ENCODE measurements at places on chromosomes 3 and 15. TPM values are rescaled to one million over a fixed set of nuclear protein-coding genes. Genes with fewer than 3 reads are reported as not detected.

- no peak for DNase-seq
Observed at GRCh38 chr3:93867425-93867824, 106.3 kb downstream of the PROS1 start.

GRCh38 chr3:128482666-128483656, 10.0 kb downstream of the GATA2 start:
- DNase-seq, result no peak

DNA sequence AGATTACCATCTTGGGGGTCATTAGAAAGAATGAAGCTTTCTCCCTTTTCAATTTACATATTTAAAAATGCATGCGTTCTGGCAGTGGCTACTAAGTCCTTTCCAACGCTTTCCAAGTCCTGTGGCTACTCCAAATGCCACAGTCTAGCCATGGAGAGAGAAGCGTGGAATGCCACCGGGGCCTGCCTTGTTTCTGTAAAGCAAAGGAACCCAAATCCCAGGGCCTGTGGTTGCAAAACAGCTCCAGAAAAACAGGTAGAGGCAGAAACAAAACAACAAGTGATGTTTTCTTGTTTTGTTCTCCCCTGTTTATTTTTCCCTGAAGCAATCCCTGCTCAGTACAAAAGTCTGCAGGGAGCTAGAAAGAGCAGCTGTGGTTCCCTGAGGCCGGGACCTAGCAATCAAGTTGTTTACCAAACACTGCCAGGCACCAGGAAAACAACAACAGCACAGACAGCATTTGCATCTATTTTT, 85.5 kb downstream of the FOXP1 start:
- DNase-seq, result no peak

GRCh38 chr3:49641292-49641691, 32.9 kb upstream of the APEH start:
- DNase-seq, result no peak

DNA sequence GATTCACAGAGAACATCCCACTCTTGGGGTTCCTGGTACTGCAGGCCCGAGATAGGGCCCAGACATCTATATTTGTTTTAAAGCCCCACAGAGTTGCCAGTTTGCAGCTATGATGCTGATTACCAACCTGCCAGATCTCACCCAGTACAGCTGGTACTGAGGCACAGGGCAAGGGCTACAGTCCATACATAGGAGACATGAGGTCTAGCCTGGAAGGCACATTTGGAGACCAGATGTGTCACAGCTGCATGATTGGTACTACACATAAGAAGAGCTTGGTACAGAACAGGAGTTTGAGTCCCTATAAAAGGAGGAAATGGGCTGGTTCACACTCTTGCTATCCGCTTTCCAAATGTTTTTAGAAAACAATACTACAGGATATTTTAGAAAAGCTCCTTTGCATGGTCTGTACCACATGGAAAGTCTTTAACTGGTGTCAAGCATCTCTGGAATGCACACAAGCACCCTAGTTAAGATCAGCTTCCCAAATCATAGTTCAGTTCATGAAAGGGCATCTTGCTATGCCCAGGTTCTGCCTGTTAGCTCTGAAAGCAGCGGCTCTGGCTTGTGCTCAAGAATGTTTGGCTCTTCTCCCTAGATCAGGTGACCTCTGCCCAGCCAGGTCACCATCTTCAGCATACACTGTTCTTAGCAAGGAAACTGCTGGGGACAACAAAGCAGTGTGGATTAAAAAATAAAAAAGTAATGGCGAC, 20.6 kb downstream of the MTMR14 start:
- no peak for DNase-seq

DNA sequence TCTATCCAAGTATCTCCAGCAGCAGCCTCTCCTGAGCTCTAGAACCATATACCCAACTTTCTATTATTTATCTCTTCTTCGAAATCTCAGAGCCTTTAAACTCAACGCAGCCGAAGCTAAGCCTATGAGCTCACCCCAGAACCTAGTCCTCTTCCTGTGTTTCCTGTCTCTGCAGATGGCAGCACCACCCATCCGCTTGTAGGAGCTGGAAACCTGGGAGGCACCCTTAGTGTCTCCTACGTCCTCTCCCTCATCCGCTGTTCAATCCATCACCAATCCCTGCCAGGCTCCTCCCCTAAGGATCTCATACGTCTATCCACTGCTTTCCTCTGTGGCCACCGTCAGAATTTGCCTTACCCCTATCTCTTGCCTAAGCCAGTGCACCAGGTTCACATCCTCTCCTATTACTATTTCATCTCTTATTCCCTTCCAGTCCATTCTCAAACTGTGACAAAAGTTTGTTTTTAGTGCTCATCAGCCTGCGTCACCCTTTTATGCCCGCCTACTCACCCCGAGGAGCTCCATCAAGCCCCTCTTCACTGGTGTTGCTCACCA, 9.6 kb downstream of the VGLL4 start:
- DNase-seq, result no peak

- DNase-seq, result peak; percentile 42
Observed at GRCh38 chr3:37700466-37701248, 161.0 kb upstream of the CTDSPL start.

GRCh38 chr3:49422379-49423248, at the start of gene AMT:
Gene AMT, minus strand, starts transcription at chr3:49422473. Its CDS starts 23 bp downstream, at chr3:49422450.
- no peak for DNase-seq

GRCh38 chr15:64651601-64652191, 123.7 kb downstream of the RBPMS2 start:
- no peak for DNase-seq

- no peak for DNase-seq
Observed at GRCh38 chr3:186095561-186096081, 13.3 kb downstream of the ETV5 start.

DNA sequence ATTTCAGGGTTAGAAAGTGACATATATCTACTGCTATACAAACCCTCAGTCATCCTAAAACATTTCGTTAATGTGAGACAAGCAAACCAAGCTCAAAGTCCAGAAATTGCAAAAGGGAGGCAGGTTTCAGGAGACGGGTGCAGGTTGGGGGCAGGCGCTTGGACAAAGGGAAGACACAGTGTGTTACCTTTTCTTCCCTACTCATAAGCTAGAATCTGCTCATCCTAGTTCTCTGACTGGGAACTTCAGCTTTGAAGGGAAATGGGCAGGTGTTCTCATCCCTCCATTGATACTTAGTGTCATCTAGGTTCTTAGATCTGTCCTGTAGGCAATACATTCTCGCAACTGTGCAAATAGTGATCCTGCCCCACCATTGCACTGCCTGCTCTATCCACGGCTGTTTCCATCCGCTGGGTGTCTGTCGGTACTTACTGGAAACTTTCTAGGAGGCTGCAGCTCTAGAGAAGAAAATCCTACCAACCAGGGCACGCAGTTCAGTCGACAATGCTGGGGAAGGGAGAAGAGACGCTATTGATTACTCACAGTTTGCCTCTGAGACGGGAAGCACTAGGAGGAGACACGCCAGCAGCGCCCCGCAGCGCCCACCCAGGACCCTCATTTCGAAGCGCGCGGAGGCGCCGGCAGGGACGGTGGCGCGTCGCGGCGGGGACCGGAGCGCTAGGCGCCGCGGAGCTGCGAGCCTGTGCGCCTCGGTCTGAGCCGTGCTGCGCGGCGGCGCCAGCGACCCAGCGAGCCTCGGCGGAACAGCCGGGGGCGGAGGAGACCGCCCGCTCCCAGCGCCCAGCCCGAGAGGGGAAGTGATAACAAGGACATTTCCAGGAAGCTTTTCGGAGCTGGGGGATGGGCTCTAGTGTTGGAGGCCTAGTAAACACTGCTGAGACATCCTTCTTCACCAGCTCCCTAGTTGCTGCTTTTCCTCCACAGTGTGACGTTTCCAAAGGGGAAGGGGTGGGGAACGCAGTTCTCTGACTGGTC, at the start of gene PROS1:
Gene PROS1, minus strand, starts transcription at position 766 of the 996 bp plus-strand sequence. Its CDS starts 147 bp downstream, at position 619.
- peak; percentile 87 for DNase-seq

DNA sequence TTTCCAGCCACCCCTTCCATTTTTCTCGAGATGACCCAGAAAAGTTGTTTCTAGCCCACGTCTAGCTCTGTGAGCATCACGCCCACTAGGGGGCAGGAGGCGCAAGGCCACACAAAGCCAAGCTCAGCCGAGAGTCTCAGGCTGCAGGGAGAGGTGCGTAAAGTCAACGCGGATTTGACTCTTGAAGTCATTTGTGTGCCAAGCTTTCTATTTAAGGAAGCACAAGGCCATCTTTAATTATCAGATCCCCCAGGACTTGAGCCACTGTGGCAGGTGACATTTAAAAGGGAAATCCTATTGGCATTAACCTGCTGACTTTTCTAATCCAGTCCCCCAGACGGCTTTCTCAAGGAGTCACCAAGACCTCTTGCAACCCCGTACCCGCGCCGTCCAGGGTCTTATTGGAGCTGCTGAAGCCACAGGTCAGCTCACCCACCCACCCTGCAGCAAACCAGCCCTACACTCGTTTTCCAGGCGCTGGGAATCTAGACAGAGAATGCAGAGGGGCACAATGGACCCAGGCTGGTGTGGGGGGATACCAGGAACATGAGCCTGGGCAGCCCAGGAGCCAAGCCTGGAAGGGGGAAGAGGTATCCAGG, 62.1 kb downstream of the CAPN7 start:
- peak; percentile 85 for DNase-seq

GRCh38 chr15:83320404-83320803, 35.9 kb upstream of the BNC1 start:
- no peak for DNase-seq

DNA sequence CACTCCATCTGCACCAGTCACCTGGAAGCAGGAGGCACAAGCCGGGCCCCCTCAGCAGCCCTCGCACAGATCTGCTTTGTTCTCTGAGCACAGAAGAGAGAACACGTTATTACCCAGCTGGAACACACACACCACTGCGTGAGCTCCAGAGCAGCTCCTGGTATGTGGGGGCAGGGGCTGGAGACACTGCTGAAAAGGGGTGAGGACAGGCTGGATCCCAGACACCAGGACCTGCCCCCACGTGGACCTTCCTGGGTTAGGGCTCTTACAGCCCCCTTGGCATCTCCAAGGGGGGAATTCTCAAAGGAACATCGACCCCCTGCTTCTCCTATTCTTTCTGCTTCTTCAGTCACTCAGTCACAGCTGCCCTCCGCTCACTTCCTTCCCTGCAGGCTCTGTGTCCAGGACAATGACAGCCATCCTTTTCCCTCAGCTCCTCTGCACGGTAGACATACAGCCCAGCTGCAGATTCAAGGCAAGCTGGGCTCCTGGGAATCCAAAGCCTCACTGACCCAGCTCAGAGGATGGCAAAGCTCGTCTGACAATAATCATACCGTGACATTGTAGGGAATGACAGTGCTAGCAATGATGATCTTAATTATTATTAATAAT, 33.7 kb downstream of the PRR20G start:
- no peak for DNase-seq

DNA sequence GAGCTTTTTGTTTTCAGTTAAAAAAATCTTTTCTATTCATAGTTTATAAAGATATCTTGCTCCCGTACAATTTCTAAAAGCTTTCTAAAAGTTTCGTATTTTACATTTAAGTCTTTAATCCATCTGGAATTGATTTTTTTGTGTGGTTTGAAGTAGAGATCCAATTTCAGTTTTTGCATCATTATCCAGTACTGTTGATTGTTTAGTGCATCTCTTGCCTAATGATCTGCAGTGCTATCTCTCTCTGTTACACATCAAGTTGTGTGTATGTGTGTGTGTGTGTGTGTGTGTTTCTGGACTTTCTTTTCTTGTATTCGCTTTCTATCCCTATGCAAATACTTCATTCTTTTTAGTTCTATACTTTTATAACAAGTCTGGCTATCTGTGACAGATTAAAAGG, 605.8 kb upstream of the DPPA4 start:
- DNase-seq, result no peak

Gene GCNT3
- polyA plus RNA-seq, result 0.19 TPM

Gene ARPP21
- 242 TPM for polyA plus RNA-seq

Gene FEM1B
- polyA plus RNA-seq, result 32.4 TPM

Gene CCDC9B
- polyA plus RNA-seq, result 22.2 TPM

Gene ZMYND10
- 1.4 TPM for polyA plus RNA-seq
